MCF 10A (cell line): ENCODE measurements at places on chromosomes 6 and 20. TPM values are rescaled to one million over a fixed set of nuclear protein-coding genes. Genes with fewer than 3 reads are reported as not detected.

Gene B3GAT2
- total RNA-seq = not detected in 2 replicates

Gene TCEA2
- 30.8 and 39.7 TPM in 2 replicates for total RNA-seq

Gene TRDN
- not detected in 2 replicates for total RNA-seq

Gene LRFN2
- total RNA-seq = not detected in 2 replicates

DNA sequence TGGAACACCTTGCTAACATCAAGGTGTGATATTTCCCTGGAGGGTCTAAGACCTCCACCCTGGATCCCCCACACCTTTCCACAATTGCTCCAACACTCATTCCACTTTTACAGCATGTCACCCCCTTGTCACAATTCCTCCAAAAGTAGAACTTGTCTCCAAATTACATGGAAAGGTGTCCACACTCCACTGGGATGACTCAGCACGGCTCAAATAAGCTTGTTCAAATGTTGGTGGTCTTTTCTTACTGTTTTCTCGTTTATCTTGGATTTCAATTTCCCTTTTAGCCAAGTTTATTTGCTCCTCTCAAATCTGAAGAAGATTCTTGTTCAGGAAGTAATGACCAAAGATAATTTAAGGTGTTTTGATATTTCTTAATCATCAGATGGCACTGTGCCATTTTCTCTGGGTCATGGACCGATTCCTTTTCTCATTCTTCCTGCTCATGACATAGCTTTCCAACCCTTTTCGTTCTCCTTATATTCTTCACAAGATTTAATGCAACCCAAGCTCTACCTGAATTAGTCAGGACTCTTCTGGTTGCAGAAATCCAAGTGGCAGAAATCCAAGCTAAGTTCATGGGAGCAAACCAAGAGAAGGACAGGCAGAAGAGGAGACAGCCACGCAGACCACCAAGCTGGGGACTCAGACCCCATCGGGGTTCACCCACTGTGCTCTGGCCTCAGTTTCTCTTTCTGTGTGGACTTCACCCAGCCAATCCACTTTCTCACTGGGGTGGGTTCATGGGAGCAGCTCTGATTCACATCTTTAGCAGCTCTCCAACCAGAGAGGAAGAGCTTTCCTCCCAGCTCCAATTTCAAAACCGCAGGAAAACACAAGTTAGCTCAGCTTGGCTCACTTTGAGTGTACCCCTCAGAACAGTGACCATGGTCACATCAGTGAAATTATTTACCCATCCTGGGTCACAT, 110.5 kb upstream of the CDYL start:
- H3K4me1 ChIP-seq = peaks cover 8% of the 10 kb centered on the region
- no peak overlapping the region for H3K4me3 ChIP-seq
- no peak overlapping the region for H3K27ac ChIP-seq
